Activated gamma-delta T cell treated with Interleukin-2 at 50 U/mL for 16 hours (primary cell): ENCODE measurements at places on chromosomes 5 and 9.
A peak's percentile ranks its signal among the peaks of the same experiment; 100 is the strongest.

DNA sequence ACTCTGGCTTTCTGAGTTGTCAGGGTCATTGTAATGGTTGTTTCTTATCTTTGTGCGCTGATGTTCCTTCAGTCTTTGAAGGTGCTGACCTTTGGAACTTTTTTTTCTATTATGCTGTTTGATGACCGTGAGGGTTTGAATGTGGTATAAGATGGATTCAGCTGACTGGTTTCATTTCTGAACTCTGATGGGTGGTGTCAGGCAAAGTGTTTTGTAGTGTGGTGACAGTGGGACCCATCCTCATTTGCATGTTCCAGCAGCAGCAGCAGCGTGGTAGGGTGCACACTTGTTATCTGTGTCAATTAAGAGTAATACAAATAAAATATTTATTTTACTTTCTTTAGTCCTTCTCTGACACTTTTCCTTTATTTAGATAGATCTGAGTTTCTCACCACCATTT is 227.7 kb upstream of the PRR16 start:
- DNase-seq: no peak

GRCh38 chr5:34914671-34915138 is 599 bp downstream of the RAD1 start:
- no peak for DNase-seq

- DNase-seq: no peak
Observed at GRCh38 chr9:73446306-73446705, 294.6 kb downstream of the ANXA1 start.

- DNase-seq: no peak
Observed at GRCh38 chr5:133242221-133242835, 190.5 kb downstream of the HSPA4 start.

- DNase-seq: no peak
Observed at GRCh38 chr5:167716126-167716775, 575.2 kb upstream of the WWC1 start.

- DNase-seq: no peak
Observed at GRCh38 chr5:35771300-35771699, 85.4 kb upstream of the IL7R start.

- DNase-seq: no peak
Observed at GRCh38 chr5:149348518-149348917, 3.2 kb downstream of the GRPEL2 start.

DNA sequence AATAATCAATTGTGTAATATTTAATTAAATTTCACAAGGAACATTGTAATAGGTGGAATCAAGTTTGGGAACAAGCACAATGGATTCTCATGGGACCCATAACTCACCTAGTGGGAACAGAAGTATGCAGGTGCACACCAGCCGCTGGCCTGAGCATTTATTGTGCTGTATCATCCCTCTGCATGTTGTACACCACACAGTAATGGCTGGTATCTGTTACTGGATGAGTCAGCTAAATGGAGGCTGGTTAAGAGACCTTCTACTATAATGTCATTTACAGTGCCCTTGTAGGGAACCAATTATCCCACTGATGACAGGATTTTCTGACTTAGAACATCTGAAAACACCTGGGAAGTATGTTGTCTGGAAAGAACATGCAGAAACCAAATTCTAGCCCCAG is 3.2 kb upstream of the MAP3K1 start:
- DNase-seq: no peak

DNA sequence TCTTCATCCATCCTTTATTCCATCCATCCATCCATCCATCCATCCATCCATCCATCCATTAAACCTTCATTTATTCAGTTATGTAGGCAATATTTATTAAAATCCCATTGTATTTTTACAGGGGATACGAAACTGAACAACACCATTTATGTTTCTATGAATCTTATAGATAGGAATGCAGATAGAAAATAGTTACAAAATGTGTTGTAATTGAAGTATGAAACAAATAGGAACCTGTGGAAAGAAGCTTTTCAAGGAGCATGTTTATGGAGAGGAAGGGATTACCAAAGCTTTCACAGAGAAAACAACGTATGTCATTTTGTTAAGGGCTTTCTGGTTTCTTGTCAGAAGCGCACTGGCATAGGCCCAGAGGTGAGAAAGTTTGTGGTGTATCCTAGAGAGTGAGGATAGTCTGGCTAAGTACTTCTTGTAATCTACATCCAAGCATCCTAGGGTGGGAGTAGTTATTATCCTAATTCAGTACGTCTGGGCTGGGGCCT is 184.0 kb downstream of the CNTLN start:
- no peak for DNase-seq

DNA sequence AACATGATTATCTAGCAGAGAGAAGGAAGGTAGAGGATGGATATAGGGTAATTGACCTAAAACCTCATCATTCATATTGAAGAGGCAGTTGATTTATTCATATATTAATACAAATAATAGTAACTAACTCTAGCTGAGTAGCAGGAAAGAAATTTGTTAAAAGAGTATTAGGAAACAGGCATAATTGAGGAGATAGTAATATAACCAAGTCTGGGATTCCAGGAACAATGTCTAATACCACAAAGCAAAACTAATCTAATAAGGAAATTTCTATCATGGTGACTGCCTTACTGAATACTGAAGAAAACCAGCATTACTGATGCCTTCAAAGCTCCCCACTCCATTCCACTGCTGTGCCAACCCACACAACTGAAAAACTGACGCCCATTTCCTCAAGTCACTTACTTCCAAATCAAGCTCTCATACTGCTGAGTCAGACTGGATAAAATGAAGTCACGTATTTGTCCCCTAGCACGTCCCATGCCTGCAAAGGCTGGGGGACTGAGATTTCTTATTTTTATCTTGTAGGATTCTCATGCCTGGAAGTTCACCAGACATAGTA is 153.9 kb downstream of the SMC2 start:
- no peak for DNase-seq

DNA sequence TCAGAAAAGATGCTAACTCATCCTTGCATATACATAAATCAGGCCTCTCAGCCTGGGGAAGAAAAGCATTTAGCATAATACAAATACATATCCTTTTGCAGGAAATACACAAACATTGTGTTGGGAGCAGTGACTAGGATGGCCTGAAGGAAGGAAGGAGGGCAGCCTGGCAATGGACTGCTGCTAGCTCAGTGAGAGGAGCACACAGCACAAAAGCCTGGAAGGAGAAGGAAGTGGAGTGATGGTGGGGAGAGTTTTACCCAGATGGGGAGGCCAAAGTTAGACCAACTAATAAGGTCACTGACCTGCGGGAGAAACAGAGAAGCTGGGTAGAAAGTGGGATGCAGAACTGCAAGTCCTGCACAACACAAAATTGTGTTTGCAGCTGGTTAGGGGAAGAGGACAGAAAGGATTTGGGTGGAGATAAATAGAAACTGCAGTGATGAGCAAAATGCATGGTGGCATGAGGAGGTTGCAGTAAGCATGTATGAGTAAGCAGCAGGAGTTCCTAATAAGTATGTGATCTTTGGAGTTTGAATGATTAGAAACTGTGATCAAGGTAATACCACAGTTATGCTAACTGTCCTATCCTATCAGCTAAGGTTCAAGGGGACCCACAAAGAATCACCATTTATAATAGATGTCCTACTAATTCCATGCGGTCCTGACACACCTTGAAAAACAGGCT is 39.5 kb downstream of the SEMA6A start:
- no peak for DNase-seq

DNA sequence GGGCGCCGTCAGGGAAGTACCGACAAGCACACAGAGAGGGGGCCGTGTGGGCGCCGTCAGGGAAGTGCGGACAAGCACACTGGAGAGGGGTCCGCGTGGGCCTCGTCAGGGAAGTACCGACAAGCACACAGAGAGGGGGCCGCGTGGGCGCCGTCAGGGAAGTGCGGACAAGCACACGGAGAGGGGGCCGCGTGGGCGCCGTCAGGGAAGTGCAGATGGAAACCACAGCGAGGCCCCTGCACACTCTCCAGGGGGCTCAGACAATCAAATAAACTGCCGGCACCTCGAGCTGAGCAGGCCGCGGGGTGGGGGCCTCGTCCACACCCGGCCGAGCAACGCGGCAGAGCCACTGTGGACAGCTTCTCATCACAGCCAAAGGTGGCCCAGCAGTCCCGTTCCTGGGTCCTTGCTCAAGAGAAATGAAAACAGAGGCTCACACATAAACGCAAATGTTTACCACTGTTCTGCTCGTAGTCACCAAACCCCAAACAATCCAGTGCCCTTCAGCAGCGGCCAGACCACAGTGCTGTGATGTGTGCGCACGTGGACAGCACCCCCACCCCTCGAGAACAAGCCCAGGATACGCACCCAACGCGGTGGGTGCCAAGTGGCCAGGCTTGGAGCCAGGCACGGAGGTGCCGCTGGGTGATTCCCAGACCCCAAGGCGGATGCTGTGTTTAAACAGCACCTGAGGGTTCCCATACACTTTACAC is 24.7 kb downstream of the TPPP start:
- DNase-seq: no peak

DNA sequence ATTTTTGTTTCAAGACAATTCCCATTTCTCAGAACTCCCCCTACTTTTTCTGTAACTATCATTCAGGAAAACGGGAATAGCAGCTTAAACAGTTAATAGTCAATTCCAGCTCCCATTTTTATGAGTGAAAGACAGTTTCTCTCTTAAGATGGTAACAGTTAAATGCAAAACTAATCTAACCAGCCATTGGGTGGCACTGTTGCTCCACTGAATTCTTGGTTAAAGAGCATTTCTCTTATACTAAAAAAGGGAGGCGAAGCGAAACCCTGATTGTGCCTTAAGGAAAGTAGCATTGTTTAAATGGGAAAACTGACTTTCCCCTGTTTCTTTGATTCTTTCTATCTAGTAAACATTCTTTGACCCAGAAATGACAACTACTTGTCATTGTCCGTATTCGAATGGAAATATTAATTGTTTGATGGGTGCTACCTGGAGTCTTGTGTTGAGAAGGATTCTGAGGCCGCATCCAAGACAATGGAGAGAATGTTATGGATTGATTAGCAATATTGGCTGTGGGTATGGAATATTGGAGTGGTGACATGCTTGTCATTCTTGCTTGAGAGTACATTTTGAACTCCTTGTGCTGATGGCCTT is 507.8 kb downstream of the MAT2B start:
- DNase-seq: peak; percentile 6

- DNase-seq: no peak
Observed at GRCh38 chr9:3151672-3152576, 308.0 kb upstream of the PUM3 start.

DNA sequence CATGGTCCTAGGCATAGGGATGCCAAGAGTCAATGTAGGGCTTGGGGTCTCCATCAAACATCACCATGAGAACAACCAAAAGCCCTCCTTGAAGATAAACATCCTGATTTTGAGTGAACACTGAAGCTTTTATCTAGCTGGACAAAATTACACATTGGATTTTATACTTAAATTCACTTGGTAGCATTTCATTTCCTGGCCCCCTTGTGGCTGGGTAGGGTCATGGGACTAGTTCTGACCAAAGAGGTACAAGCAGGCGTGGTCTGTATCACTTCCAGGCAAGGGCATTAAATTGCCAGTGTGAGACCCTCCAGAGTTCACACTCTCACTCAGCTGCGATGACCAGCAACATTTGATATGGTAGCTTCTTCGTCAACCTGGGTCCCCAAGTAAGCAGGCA is 320.3 kb downstream of the ACTL7B start:
- no peak for DNase-seq

DNA sequence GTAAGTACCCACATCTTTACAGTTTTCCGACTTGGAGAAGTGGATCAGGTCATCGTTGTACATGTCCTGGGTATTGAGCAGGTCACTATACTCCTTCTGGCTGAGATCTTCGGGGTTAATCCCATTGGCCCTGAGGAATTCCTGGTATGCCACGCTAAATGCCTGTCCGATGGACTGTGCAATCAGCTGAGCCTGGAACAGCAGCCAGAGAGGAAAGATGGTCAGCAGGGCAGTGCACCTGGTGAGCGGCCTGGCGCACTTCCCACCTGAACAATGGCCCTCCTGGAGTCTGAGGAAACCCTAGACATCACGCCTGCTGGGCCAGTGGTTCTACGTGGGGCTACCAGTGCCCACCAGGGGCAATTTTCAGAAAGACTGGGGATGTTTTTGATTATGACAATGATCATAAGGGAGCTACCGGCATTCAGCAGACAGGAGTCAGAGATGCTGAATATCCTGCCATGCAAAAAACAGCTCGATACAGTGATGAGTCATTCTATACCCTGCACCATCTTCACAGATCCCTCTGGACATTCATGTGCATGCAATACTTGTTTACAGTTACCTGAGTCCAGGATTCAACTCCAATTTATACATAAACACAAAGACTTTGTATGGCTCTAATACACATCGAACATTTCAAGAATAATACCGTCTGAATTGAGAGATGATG is 127.2 kb downstream of the ENTREP1 start:
- no peak for DNase-seq

DNA sequence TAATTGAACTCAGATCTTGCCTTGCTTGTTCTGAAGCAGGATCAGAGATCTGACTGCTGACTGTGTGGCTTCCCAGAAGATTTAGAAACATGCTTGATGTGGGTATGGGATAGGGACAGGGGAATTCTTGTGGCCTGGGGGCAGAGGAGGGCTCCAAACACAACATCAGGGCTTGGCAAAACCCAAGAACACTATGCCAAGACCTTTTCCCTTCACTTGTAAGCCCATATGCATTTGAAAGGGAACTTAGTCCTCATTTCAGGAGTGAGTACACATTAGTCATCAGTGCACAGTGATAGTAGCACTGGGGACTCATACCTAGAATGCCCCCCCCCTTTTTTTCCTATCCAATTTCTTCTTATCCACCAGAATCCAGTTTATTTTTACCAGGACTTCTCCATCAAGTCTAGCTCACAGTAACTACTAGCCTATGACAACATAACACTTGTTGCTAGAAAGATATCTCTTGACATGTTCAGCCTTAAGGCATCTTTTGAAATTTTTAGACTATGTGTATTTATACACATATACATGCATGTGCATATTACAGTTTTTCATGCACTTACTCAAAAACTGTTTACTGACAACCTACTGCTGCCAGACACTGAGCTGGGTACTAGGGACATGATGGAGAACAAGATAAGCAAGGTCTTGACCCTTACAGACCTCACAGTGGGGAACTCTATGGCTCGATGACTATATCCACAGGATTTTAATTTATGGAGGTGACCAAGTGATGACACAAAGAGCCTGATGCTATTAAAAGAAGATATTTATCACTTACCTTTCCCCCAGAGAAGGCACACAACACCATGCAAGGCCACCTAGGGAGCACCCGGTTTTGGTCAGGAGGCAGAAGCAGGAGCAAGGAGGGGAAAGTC is 158.3 kb upstream of the MAP3K1 start:
- DNase-seq: no peak

GRCh38 chr9:93676310-93677047 is 100.1 kb downstream of the PHF2 start:
- DNase-seq: peak; percentile 3

DNA sequence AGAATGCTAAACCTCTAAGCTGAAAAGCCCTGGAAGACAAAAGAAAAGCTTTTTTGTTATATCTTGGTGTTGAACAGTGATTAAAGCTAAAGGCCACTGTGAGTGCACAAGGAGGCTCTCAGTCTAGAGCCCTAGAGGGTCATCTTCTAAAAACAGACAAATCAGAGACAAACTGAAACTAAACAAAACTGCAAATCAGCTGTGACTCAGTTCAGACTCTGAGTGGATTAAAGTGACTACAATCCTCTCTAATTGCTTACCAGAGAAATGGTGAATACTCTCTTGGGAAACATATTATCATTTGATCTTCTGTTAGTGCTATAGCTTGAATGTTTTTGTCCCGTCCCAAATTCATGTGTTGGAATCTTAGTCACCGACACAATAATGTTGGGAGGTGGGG is 491.9 kb downstream of the CDH18 start:
- no peak for DNase-seq

GRCh38 chr5:1375871-1376810 is 31.2 kb upstream of the CLPTM1L start:
- no peak for DNase-seq
